ENCODE measurements at places on chromosomes 6 and 20. TPM values are rescaled to one million over a fixed set of nuclear protein-coding genes. Genes with fewer than 3 reads are reported as not detected.

GRCh38 chr6:30006170-30007131 lies 54.6 kb upstream of the POLR1H start:
- DNase-seq: no peak

GRCh38 chr20:64256282-64256935 lies 861 bp downstream of the PCMTD2 start:
- peak; percentile 13 for DNase-seq

CCN6 gene
- 5.4 TPM for total RNA-seq

- no peak for DNase-seq
Observed at GRCh38 chr6:168939796-168940195, 313.9 kb downstream of the THBS2 start.

LPIN3 gene
- 8.5 TPM for total RNA-seq

- DNase-seq: peak; percentile 47
Observed at GRCh38 chr20:54172856-54173652, 732 bp downstream of the CYP24A1 start.

- DNase-seq: no peak
Observed at GRCh38 chr20:45850926-45851325, 6.3 kb downstream of the ACOT8 start.

- DNase-seq: peak; percentile 72
Observed at GRCh38 chr20:19628570-19629134, 129.4 kb upstream of the RIN2 start.

All from renal cortical epithelial cell (primary cell).